ENCODE measurements at places on chromosomes 5 and 9.
A peak's percentile ranks its signal among the peaks of the same experiment; 100 is the strongest.

DNA sequence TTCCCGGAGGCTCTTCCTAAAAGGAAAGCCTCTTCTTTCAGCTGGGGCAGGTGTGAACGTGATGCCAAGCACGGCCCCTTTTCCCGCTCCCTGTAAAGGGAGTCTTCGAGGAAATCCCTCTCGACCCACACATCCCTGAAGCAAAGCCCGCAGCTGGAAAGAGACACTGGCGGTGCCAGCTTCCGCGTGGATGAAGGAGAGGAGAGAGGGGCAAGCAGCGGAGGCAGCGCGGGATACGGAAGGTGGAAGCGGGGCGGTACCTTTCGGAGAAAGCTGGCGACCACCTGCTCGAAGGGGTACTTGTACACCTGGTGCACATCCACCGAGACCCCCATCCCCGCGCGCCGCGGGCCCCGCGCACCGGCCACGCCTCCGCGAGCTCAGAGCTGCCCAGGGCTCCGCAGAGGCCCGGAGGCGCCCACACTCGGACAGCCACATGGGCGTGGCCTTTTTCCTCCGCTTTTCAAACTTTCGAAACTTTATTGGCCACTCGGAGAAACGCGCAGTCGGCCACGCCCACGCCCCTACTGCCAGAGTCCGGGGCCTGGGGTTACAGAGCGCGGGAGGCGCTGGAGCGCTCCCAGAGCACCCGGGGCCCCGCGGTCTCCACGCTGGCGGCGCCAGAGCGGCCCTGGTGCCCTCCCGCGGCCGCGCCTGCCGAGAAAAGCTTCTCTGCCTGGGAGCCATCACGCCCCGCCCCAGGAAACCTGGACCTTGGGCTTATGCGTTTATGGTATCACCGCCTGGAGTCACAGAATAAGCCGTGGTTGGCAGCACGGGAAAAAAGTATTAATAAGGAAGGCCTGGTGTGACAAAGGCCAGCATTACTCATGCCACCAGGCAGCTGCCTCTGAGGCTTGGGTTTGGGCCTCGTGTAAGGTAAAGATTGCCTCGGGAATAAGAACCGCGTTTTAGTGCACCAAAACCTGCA, at the start of gene PRELID2:
TSS of gene PRELID2 (minus strand) at position 426 of the 931 bp plus-strand sequence. CDS start at position 335, 91 bp downstream.
- peak; percentile 61 for DNase-seq

DNA sequence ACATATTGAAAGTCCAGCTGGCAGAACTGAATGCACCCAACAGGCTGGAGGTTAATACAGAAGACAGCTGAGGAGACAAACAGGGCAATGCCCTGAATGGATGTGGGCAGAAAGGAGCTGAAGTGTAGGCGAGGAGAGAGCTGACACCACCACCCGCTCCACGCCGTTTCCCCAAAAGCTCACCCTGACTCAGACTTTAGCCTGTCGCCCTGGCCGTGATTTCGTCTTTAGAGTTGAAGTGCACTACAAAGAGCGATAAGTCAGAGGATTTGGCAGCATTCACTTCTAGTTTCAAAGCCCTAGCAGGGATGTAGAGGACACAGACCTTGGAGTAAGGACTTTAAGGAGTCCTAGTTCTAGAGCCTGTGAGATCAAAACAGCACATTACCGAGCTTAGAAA, 2.2 kb upstream of the ERAP1 start:
- no peak for DNase-seq

DNA sequence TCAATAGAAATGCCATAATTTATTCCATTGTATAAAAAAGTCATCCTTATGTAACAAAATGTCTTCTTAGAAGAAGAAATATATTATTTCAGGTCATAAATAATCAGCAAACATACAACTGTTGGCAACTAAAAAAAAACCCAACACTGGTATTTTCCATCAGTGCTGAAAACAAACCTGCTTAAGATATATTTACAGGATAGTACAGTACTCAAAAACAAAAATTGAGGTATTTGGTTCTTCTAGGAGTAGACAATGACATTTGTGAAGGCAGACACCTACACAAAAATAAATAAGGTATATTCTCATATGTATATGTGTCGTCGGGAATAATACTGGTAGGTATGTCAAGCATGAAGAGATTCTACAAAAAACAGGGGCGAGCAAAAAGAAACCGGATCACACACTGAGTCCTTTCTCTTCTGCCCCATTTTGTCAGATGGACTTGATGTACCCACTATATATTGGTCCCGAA, 2.9 kb downstream of the DUSP1 start:
- no peak for DNase-seq

GRCh38 chr5:173971681-173972345, 17.2 kb upstream of the C5orf47 start:
- DNase-seq: no peak

DNA sequence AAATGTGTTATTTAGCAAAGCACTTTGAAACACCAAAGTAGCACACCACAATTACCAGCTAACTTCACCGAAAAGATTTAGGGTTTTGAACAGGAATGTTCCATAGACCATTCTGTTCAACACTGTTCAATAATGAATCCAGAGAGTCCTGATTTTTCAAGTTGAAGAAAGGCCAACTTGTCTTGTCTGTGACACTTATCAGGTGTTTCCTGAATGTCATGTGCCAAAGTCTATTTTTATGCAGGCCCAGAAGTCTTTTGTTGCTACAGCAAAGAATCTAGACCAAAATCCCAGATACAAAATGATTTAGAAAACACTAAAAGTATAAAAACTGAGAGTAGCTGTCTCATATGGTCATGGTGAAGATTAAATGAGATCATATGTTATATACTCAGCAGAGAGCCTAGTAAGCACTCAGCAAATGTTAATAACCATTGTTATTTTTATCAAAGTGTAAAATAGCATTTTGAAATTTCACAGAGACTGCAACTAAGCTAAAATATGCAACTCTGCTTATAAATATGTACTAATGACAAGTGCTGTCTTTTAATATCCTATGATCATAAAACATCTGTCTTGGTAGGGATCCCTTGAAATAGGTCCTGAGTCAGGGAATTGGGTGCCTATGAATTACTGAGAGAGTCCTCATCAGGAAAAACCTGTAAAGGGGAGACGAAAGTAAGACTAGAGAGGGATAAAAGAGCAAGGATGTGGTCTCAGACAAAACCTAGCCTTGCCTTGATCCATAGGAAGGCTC, 122.4 kb upstream of the SLC12A2 start:
- no peak for DNase-seq

DNA sequence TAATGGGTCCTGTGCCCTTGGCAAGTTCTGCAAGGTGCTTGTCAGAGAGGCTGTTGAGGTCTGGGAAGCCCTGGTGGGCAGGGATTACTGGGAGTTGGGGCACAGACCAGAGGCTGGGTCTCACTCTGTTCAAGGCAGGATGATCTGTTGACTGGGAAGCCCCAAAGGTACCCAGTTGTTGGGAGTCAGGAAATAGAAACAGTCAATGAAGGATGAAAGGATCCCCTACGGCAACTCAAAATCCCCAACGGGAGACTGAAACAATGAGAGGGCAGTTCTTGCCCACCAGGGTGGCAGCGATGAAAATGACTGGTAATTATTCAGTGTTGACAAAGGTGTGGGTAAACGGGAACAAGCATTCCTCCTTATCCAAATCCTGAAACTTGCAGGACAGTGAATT, 31.2 kb downstream of the BNIP1 start:
- DNase-seq: no peak

- no peak for DNase-seq
Measured at GRCh38 chr9:122218935-122219855, 9.6 kb downstream of the LHX6 start.

- no peak for DNase-seq
Measured at GRCh38 chr9:124350494-124351263, 64.6 kb downstream of the PSMB7 start.

DNA sequence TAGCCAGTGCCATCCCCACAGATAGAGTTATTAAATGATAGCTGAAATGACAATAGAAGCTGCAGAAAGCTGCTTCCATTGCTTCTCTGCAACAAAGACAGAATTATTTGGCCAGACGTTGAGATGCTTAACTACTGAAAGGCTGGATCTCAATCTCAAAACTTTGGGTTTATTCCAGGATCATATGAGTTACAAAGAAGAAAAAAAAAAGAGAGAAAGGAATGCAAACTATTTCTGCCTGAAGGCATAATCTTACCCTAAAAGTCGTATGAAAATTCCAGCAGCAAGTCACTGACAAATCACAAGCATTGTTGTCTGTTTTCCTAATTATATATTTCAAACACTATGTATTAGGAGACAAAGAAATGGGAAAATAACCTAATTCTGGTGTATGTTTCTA, 12.8 kb upstream of the TYRP1 start:
- DNase-seq: no peak

GRCh38 chr5:148166550-148167283, 1.6 kb upstream of the SPINK14 start:
- no peak for DNase-seq
